ENCODE measurements at places on chromosomes 13 and 19. TPM values are rescaled to one million over a fixed set of nuclear protein-coding genes. Genes with fewer than 3 reads are reported as not detected.

Gene R3HDM4
- polyA plus RNA-seq = 88.2 TPM

Gene C5AR1
- 0.99 TPM for polyA plus RNA-seq

GRCh38 chr13:28538932-28539331 lies 44.0 kb upstream of the FLT1 start:
- no peak for DNase-seq
- no peaks in the 10 kb centered on the region for H3K36me3 ChIP-seq
- no peaks in the 10 kb centered on the region for H3K4me1 ChIP-seq
- H3K27ac ChIP-seq = no peak overlapping the region
- H3K27me3 ChIP-seq = no peaks in the 10 kb centered on the region

GRCh38 chr13:53017433-53017970 lies 11.1 kb upstream of the OLFM4 start:
- no peak overlapping the region for H3K27ac ChIP-seq
- H3K4me1 ChIP-seq = peaks cover 3% of the 10 kb centered on the region
- no peak overlapping the region for H3K4me3 ChIP-seq
- DNase-seq = no peak

DNA sequence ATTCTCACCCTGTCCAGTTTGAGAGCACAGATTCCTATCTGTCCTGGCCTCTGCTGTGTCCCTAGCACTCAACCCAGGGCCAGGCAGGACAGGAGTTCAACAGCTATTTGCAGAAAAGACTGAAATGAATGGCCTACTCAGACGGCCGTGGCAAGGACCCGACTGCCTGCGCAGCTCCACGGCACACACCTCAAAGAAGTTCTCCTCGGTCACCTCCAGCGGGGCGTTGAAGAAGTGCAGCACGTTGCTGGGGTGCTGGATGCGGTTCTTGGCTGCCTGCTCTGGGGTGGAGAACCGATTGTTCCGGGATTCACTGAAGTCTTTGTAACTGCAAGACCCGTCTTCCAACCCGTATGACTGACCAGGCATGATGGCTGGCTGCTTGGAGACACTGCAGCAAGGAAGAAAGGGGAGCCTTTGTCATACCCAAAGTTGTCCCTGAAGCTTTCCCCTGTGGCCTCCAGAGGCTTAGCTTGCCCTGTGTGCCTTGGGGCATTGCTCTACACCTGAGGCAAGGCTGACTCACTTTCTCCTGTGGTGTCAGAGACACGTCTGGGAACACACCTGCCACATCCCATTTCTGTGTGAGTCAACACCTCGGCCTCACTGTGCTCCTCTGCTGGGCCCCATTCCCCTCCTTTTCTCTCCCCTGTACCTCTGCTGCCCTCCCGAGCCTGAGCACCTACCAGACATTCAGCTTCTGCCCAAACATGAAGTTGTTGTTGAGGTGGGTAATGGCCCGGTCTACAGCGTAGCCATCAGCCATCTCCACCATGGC lies 6.8 kb upstream of the ECH1 start:
- H3K27me3 ChIP-seq = no peaks in the 10 kb centered on the region
- H3K27ac ChIP-seq = peak overlapping the region; percentile 99
- H3K4me1 ChIP-seq = peaks cover 32% of the 10 kb centered on the region
- peaks cover 8% of the 10 kb centered on the region for H3K36me3 ChIP-seq

GRCh38 chr19:5961969-5962945 lies 15.7 kb downstream of the RANBP3 start:
- DNase-seq = peak; percentile 83
- no peaks in the 10 kb centered on the region for H3K27me3 ChIP-seq
- H3K36me3 ChIP-seq = no peaks in the 10 kb centered on the region
- no peak overlapping the region for H3K4me3 ChIP-seq
- H3K4me1 ChIP-seq = peaks cover 73% of the 10 kb centered on the region

- H3K36me3 ChIP-seq = no peaks in the 10 kb centered on the region
- H3K27ac ChIP-seq = no peak overlapping the region
- DNase-seq = no peak
- no peaks in the 10 kb centered on the region for H3K27me3 ChIP-seq
These were observed 19.9 kb downstream of the NWD1 start for GRCh38 chr19:16739546-16739945.
